ENCODE measurements at places on chromosomes 11 and 22.

DNA sequence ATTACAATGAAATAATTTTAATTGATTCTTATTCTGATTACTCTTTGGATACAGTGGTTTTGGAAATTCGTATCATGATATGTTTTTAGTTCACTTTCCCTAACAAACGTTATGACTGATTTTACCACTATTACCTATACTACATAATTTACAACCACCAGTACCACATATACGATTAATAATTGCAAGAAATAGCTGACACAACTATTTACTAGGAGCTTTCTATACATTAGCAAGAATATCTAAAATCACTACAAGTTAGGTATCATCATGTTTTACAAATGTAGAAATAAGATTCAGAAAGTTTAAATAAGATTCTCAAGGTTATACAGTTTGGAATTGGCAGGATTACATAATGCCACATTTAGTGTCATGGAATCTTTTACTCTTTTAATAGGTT is 1401.1 kb upstream of the RAG2 start:
- no peak for DNase-seq

DNA sequence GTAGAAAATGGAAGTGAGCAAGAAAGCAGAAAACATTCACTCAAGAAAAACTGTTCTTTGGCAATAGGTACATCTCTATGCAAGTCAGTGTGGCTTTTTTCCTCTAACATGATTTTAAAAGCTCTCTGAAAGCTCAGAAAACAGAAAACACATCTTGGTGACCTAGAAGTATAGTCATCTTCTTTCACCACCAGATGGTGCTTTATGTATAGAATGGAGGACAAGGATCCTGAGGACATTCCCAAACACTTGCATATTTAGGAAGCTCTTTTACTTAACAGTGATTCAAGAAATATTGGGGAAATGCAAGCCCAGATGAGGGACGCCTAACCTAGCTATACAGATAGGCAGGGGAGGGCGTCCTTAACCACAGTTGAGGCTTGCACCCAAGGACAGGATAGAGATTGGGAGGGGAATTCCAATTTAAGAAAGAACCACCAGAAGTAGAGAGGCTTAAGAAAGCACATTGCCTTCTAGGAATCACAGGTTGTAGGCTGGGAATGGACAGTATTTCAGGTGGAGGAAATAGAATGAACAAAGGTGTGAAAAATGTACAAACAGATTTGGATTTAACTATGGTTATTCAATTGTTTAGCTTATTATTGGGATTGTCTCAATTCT is 13.8 kb upstream of the CCDC81 start:
- no peak for DNase-seq

- DNase-seq: no peak
Observed at GRCh38 chr11:76069001-76069400, 137.3 kb downstream of the WNT11 start.

- DNase-seq: no peak
Observed at GRCh38 chr11:26247340-26247739, 84.6 kb upstream of the ANO3 start.

GRCh38 chr11:134224710-134225664 is 516 bp downstream of the VPS26B start:
- DNase-seq: no peak

GRCh38 chr22:49196046-49196511 is 631.6 kb downstream of the BRD1 start:
- DNase-seq: no peak

DNA sequence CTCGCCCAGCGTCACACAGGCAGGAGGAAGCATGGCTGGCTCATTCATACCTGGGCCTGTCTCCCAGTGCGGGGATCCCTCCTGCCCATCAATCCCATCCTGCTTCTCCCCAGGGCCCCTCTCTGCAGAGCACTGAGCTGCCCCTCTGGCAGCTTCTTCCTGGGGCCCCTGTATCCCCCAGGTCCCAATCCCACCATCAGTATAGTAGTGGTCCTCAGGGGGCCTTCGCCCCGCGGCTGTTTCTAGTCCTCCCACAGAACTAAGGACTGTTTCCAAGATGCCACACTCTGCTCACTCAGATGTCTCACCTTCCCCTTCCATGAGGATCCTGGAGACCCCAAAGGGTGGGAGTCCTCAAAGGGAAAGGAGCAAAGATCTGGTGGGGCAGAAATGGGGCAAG is 97.6 kb downstream of the PDE2A start:
- no peak for DNase-seq

DNA sequence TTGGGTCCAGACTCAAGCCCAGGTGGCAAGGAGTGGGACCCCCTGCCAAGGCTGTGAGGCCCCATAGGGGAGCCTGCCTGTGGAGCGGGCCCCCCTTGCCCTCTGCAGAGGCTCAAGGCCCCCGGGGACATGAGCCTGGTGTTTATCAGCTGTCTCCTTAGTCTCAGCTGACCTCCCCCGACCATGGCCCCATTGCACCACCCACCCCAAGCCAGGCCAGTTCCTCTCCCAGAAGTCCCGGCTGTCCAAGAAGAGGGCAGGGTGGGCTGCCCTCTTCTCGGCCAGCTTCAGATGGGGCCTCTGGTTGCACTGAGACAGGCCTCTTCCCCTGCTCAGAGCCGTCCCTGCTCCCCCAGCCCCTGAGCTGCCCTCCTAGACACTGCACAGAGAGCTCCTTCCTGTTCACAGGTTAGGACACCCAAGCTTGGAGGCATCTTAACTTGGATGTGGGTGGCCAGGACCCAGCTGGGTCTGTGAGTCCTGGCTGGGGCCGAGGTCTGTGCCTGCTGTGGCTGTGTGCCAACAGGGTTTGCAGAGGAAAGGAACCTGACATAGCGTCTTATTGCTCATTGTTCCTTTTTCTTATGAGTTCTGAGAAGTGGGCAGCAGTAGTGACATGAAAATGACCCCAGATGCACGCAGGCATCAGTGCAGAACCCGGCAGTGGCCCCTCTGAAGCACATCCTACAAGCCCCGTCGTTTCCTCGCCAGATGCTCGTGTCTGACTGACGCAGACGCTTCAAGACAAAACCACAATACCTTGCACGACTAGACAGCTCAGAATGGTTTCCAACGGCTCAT is 5.4 kb downstream of the TRABD start:
- peak; percentile 56 for DNase-seq

DNA sequence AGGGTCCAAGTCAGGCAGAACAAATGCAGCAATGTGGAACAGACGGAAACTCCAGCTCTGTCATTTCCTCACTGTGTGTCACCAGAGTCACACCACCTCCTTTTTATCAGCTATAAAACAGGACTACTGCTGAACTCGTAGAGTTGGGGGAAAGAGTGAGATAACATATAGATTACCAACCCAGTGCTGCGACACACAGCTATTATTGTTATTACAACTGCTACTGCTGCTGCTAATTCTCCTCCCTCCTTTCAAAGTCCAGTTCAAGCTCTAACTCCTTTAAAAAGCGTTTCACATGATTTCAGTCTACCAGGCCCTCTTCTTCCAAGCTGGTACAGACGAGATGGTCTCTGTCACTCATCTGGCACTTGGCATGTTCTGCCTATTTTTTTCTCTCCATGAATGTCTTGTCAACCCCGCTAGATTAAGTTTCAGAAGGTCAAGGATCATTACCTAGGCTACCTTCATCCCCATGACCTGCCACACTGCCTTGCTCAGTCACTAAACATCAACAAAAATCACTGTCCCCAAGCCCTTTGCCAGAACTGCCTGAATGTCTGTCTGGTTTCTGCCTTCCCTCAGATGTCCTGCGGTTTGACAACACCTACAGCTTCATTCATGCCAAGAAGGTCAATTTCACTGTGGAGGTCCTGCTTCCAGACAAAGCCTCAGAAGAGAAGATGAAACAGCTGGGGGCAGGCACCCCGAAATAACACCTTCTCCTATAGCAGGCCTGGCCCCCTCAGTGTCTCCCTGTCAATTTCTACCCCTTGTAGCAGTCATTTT is 3.7 kb upstream of the MTFP1 start:
- no peak for DNase-seq

GRCh38 chr22:38163844-38164550 is 17.6 kb downstream of the PLA2G6 start:
- DNase-seq: no peak

DNA sequence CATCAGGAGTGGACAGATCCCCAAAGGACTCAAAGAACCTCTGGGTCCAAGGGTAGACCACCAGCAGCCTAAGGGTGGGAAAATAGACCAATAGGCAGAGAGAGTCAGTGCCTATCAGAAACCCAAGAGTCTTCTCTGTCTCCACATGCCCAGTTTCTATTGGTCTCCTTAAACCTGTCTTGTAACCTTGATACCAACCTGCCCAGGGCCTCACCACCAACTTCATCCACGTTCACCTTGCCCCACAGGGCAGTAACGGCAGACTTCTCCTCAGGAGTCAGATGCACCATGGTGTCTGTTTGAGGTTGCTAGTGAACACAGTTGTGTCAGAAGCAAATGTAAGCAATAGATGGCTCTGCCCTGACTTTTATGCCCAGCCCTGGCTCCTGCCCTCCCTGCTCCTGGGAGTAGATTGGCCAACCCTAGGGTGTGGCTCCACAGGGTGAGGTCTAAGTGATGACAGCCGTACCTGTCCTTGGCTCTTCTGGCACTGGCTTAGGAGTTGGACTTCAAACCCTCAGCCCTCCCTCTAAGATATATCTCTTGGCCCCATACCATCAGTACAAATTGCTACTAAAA is at the start of gene HBB:
Gene HBB, minus strand, starts transcription at position 340 of the 579 bp plus-strand sequence. Its CDS starts 50 bp downstream, at position 290.
- no peak for DNase-seq

DNA sequence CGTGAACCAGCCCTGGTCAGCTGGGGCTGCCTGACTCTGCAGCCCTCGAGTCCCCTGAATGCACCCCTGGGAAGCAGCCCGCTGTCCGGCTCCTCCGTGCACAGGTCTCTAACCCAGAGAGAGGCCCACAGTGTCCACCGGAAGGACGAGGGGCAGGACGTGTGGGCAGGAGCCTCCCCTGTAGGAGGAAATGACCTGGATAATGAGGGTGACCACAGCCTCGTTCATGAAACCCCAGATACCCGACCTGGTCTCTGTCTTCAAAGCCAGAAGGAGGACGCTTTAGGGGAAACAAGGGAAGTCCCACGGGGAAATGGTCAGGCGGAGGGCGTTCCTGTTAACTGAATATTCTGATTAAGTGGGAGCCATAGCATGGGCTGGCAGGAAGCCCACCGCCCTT is 23.3 kb downstream of the LIF start:
- no peak for DNase-seq

DNA sequence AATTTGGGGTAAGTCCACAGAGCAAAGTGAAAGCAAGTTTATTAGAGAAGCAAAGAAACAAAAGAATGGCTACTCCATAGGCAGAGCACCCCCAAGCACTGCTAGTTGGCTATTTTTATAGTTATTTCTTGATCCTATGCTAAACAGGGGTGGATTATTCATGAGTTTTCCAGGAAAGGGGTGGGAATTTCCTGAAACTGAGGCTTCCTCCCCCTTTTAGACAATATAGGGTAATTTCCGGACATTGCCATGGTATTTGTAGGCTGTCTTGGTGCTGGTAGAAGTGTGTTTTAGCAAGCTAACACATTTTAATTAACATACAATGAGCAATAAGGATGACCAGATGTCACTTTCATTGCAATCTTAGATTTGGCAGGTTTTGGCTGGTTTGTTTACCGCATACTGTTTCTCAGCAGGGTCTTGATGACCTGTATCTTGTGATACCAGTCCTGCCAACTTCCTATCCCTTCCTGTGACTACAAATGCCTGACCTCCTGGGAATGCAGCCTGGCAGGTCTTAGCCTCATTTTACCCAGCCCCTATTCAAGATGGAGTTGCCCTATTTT is 937 bp upstream of the C1QTNF6 start:
- DNase-seq: no peak

DNA sequence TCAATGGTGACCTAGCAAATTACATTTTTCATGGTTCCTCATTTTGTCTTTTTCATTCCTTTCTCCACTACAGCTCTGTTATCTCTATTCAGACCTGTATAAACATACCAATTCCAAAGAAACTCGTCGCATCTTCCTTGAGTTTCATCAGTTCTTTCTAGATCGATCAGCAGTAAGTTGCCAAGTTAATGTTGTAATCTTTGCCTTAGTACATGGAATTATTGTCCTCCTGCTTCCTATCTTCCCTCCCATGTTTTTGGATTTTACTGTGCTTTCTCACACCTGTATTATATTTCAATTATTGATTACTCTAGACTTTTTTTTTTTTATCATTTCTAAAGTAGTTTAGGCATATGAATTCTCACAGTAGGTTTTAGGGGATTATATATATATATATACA is 69.5 kb upstream of the GRIK4 start:
- no peak for DNase-seq

- no peak for DNase-seq
Observed at GRCh38 chr11:105324156-105324555, 184.6 kb upstream of the CARD18 start.

DNA sequence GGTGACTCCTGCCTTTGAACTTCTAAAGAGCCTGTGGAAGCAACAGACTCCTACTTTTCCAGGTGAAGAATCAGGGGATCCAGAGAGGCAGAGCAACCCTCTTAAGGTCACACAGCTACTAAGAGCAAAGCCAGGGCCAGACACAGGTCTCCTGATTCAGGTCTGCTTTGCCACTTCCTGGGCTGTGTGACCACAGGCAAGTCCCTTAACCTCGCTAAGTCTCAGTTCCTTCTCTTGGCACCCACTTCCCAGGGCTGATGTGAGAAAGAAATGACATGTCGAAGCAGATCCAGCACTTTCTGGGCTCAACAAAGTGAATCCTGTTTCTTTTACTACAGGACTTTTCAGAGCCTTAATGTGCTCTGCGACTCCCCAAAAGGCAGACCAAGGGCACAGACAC is 30.2 kb downstream of the UQCR10 start:
- no peak for DNase-seq

- no peak for DNase-seq
Observed at GRCh38 chr11:76114238-76114637, 92.1 kb downstream of the WNT11 start.

- no peak for DNase-seq
Observed at GRCh38 chr11:11836676-11837231, 5.0 kb upstream of the USP47 start.

- no peak for DNase-seq
Observed at GRCh38 chr11:17526326-17526725, 17.9 kb downstream of the USH1C start.

DNA sequence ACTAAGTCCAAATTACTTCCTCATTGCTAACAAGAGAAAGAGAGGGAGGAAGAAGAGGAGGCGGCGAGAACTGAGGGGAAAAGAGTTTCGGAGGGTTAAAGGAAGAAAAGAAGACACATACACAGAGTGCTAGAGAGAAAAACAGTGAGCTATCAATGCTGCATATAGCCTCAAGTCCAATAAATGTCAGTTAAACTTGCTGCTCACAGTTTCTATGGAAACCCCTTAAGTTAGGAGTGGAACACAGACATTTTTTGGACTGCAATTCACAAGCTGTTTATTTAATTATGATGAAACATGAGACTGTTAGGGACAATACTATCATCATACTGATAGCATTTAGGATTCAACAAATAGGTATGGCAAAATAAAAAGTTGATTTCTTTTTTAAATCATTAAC is 1320.4 kb downstream of the LRRC4C start:
- DNase-seq: no peak

- no peak for DNase-seq
Observed at GRCh38 chr11:69640995-69641581, at the start of gene CCND1. CCND1 (plus strand) TSS chr11:69641156; CDS start chr11:69641314, 158 bp downstream.

- no peak for DNase-seq
Observed at GRCh38 chr11:10725114-10725906, 25.7 kb upstream of the CTR9 start.

GRCh38 chr11:29018631-29019030 is 910.4 kb downstream of the METTL15 start:
- DNase-seq: no peak

Data from esophagus squamous epithelium (tissue), 5 donors.